Amniotic stem cell (primary cell): ENCODE measurements at places on chromosomes 1 and 21.

- no peak for DNase-seq
These were observed 72.4 kb downstream of the ADCY10 start for GRCh38 chr1:167841530-167841929.

DNA sequence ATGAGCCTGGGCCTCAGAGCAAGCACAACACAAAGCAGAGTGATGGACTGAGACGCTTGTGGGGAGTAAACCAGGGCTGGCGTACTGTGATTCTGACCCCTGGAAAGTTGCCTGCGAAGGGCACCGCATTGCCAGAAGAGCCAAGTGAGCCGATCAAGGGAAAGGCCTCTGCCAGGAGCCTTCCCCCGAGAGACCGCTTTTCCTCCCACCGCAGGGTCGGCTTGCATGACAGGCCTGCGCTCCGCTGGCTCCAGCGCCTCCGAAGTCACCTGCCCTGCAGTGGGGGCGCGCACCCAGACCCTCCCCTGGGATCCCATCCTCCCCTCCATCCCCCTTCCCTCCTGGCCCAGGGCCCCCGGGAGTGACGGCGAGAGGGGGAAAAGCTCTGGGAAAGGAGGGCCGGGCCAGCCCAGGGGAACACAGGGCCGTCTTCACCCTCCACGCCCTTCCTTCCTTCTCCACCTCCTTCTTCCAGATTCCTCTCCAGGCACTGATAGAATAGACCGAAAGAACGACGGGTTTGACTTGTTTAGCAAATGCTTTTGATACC is 165.0 kb downstream of the TRIM33 start:
- DNase-seq: no peak

GRCh38 chr1:235834620-235835019 is 32.1 kb downstream of the LYST start:
- DNase-seq: no peak

GRCh38 chr1:27507960-27508665 is 18.1 kb upstream of the WASF2 start:
- no peak for DNase-seq

- no peak for DNase-seq
These were observed 923 bp upstream of the IFNGR2 start for GRCh38 chr21:33402001-33402979.

DNA sequence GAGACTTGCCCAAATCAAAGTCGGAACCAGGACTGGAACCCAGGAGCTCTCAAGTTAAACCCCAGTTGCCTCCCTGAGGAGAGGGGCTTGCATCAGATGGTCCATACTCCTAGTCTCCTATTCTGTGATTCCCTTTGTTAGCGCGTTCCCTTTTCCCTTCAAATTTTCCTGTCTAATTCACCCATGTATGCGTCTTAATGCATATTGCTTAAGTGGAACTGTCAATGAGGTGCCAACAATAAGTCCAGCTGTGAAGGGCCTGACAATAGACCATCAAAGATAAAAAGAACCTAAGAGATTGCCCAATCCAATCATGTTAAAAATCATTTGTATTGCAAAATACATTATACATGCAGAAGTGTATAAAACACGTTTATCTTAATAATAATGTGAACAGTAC is 634 bp upstream of the SPATA6 start:
- no peak for DNase-seq

- DNase-seq: no peak
These were observed 50.2 kb upstream of the VTCN1 start for GRCh38 chr1:117260761-117261423.

GRCh38 chr1:16112596-16113555 is 39.4 kb upstream of the FAM131C start:
- no peak for DNase-seq

GRCh38 chr1:199087144-199087543 is 448.3 kb downstream of the PTPRC start:
- DNase-seq: no peak

- no peak for DNase-seq
These were observed 120.9 kb upstream of the IPO9 start for GRCh38 chr1:201708085-201708512.

GRCh38 chr1:10185759-10186158 is 24.6 kb upstream of the KIF1B start:
- no peak for DNase-seq

DNA sequence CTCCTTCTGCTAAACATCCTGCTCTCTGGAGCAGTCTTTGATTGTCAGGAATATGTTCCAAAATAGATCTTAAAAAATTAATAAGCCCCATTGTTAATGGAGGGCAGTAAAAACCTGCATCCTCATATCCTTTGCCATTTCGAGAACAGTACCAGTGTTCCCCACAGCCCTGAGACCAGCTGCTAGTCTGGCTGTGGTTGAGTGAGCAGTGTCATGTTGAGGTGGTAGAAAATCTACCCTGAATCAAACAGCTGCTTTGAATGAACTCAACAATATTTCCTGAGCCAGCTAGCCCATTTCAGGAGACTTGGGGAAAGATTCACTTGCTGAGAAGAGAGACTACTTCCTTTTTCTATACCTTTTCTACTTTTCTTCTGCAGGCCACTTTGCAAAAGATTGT is 24.4 kb downstream of the FABP3 start:
- no peak for DNase-seq

DNA sequence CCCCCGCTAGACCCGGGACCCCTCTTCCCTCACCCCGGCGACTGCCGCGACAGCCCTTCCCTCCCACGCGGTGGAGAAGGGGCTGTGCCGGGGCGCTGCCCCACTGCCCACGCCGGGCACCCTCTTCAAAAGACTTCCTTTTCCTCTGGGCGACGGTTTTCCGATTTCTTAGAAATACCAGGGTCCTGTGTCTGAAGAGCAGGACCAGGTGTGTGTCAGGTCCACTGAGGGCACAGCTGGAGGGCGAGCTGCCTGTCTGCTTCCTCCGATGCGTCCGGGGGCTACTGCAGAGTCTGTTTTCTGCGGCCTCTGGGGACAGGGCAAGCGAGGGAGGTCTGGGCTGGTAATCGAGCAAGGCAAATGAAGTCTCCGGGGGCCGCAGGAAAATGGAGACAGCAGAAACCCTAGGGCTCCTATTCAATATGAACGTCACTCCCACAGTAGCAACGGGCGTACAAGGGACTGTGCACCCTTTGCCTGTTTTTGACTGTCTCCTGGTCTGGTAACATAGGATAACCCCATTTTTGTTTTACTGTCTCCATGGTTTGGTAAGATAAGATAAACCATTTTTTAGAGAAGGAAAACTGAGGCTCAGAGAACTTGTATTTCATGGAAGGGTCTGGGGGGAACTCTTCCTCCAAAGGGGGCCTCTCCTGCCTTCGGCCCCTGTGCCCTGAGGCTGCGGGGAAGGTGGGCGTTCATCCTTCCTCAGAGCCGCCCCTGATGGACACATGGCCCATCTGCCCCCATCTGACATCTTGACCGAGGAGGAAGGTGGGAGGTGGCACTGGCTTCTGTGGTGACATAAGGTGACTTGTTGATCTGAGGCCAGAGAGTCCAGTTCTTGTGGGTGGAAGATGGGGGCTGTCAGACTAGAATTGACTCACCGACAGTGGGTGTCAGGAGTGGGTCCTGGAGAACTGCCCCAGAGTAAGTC is 970 bp downstream of the TNFRSF1B start:
- no peak for DNase-seq

- no peak for DNase-seq
These were observed 2.8 kb downstream of the RFX5 start for GRCh38 chr1:151344291-151344690.

DNA sequence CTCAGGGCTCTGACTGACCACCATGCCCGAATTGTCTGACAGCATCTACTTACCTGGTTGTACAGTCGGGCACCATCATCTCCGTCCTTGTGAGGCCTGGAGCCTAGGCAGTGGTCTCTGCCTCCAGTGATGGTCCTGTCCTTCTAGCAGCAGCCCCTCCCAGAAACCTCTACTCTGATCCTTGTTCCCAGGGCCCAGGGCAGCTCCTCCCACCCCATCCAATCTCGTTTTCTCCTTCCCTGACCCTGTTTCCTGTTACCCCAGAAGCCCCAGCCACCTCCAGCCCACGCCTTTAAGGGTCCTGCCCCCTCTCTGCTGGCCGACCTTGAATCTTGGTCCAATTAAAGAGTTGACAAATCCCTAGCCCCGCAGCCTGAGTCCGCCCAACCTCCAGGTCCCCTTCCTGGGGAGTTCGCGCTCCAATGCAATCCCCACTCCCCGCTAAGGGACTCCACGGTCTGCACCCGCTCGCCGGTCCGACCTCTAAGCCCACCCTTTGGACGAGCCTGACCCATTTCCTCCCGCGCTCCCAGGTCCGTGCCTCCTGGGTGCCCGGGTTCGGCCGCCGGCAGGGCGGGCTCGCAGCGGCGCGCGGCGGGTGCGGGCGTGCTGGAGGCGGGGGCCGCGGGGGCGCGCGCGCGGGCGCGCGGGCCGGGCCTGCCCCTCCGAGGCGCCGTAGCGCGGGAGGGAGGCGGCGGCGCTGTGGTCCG is at the start of gene B4GALT2:
Gene B4GALT2 (plus strand): TSS at position 660 of the 710 bp plus-strand sequence. CDS start 1,951 bp downstream, outside the sequence.
- no peak for DNase-seq

DNA sequence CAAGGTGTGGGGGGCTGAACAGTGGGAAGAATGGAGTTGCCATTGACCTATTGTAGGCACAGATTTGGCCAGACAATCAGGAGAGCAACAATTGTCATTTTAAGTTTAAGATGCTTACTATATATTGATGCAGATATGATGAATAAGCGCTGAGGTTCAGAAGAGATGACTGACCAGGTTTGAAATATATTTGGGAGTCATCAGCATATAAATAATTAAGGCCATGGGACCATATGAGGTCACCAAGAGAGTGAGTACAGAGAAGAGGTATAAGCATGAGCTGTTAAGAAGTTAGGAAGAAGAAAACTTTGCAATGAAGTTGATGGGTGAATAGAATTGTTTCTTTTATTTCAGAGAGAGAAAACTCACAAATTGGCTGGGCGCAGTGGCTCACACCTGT is 4.5 kb upstream of the GADD45A start:
- DNase-seq: no peak

DNA sequence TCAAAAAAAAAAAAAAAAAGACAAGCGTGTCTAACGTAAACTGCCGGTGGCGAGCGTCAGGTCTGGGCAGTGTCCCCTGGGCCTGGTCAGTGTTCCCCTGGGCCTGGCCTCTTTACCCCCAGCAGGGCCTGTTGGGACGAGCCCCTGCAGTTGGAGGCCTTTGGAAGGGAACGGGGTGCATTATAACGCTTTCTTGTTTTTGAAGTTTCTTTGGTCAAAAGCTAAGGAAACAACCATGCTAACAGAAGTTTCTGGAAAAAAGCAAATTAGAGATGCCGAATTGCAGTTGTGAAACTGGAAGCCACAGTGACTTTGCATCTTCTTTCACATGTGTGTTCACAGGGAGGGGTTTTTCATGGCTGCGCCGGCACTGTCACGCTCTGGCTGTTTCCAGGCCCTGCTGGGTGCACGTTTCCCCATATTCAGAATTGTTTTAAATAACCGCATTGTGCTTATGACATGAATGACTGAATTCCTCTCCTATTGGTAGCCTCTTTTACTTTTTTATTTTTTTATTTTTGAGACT is 16.0 kb downstream of the RRP1 start:
- no peak for DNase-seq

DNA sequence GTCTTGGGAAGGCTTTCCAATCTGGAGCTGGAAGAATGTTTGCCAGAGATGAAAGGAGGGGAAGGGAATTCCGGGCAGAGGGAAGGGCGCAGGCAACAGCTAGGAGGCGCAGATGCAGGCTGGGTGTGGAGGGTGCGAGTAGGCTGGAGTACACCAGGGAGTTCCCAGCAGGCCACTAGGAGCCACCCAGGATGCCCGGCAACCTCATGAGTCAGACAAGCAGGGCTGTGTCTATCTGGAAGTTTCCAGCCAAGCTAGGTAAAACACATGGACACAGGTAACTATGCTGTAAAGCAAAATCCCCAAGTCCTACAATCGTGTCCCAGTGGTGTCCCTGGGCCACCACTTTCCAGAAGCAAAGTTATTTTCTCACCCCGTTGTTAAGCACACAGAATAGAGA is 990 bp upstream of the NBL1 start:
- DNase-seq: no peak

DNA sequence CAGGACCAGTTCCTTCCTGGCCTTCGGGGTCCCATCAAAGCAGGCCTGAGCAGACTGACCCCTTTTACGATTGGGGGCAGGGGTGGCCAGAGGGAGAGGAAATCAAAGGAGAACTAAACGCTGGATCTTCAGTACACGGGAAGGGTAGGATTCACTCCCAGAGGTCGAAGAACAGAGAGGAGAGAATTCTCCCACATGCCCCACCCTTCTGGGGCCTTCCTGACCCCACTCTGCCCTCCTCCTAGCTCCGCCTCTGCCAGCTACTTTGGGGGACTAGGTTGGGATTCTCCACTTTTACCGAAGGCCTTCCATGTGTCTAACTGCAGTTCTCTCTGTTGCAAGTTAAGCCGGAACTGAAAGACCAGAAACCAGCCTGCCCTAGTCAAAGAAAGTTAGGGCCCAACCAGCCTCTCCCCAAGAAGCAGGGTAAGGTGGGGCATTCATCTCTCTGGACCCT is 654 bp upstream of the ARHGEF2 start:
- no peak for DNase-seq

DNA sequence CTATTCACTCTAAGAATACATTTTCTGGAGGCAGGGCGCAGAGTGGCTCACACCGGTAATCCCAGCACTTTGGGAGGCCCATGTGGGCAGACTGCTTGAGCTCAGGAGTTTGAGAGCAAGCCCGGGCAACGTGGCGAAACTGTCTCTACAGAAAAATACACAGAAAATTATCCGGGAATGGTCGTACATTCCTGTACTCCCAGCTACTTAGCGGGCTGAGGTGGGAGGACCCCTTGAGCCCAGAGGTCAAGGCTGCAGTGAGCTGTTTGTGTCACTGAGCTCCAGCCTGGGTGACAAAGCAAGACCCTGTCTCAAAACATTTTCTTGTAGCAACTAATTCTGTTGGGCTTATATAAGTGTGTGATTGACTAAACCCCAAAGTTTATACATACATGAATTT is 30.5 kb downstream of the GPR161 start:
- no peak for DNase-seq

GRCh38 chr1:30768830-30769718 is 11.5 kb upstream of the LAPTM5 start:
- DNase-seq: no peak

DNA sequence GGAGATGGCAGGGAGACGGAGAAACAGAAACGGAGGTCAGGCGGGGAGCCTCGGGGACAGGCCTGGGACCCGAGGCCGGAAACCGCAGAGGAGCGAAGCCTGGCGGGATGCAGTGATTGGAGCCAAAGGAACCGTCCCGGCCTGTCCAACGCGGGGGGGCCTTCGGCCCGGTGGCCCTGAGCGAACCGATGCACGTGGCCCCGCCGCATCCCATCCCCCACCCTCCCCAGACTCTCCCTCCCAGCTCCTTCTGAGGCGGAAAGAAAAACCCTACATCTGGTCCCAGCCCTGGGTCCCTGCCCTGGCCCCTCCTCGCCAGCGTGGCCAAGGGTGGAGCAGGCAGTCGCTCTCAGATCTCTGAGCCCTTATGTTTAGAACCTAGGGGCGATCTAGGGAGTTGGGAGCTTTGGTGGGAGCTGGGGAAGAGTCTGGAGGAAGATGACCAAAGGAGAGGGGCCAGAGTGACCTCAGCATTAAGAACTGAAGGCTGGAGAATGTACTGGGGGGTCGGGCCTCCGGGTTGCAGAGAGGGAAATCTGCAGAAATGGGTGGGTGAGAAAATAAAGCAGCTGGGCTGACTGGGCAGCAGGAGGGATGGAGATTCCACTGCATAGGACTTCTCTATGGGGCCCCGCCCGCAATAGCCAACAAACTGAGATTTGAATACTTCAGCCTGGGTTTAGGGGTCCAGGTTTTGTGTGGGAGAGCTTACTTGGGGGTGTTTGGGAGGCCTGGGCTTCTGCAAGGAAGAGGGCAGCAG is 1.5 kb upstream of the CRABP2 start:
- no peak for DNase-seq
